Stimulated activated CD4-positive, alpha-beta T cell treated with anti-CD3 and anti-CD28 coated beads, Interleukin-15, amount 100 ng/mL, for 24 hours (primary cell): ENCODE measurements at places on chromosomes 5 and 9.

DNA sequence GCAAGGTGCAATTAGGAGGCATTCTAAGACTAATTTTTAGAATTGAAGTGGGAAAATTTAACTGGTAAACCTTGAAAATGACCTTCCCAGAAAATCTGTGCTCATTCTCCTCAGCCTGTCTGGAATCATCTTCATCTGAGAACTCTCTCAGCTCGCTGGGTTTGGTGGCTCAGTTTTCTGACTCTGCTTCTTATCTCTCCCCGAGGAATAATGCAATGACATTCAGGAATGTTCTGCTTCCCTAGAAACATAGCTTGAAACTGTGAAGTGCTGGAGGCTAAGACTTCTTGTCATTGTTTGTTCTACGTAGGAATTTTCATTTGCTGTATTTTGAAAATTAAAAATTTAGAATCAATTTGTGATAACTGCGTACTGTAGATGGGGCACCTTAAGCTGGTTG is 86.6 kb downstream of the KCNN2 start:
- no peak for DNase-seq

- DNase-seq, result no peak
Observed at GRCh38 chr5:123150089-123150488, 61.0 kb downstream of the PRDM6 start.

GRCh38 chr9:33111631-33112030 is 35.2 kb upstream of the SMU1 start:
- DNase-seq, result no peak

- no peak for DNase-seq
Observed at GRCh38 chr5:135386886-135387628, 12.0 kb downstream of the MACROH2A1 start.

DNA sequence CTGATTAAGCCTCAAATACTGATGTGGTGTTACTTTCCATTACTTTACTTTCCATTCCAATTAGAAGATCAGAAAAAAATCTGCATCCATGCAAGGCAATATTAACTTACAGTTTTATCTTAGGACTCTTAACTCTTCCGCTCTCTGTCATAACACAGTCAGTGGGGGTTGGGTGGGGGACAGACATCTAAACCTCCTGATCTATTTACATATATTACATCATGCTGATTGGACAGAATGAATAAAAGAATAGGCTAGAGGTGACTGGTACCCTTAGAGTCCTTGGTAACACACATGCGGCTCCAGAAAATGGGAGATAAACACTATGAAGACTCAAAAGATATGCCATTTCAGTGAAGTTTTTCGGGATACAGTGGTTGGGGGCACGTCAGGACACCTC is 27.6 kb downstream of the RAPGEF6 start:
- DNase-seq, result peak; percentile 9

DNA sequence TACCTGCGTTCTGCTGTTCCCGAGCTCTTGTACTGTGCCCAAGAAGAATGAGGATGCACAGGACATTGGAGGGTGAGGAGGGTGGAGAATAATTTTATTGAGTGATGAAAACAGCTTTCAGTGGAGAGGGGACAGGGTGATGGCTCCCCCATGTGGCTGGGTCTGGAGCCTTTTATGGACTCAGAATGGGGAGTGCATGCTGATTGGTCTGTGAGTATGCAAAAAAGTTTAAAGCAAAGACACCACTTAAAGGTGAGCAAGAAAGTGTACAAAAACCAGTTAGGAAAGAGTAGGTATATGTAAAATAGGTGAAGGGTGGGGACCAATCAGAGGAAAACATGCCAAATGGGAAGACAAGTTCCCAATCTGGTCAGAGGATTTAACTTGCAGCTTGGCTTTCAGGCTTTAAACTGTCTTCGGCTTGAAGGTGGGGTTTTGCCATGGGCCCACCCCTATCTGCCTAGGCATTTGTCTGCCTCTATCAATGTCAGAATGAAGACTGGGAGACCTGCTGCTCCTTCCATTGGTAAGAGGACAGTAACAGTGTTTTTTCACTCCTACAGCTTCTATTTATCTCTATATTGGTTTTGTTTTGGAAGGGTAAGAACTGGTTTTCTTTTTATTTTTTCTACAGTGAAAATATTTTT is 118.0 kb upstream of the RAI14 start:
- peak; percentile 57 for DNase-seq
